Stimulated activated CD8-positive, alpha-beta memory T cell treated with anti-CD3 and anti-CD28 coated beads, Interleukin-4, amount 100 ng/mL, for 1 hour (primary cell): ENCODE measurements at places on chromosomes 12 and 14.
A peak's percentile ranks its signal among the peaks of the same experiment; 100 is the strongest.

DNA sequence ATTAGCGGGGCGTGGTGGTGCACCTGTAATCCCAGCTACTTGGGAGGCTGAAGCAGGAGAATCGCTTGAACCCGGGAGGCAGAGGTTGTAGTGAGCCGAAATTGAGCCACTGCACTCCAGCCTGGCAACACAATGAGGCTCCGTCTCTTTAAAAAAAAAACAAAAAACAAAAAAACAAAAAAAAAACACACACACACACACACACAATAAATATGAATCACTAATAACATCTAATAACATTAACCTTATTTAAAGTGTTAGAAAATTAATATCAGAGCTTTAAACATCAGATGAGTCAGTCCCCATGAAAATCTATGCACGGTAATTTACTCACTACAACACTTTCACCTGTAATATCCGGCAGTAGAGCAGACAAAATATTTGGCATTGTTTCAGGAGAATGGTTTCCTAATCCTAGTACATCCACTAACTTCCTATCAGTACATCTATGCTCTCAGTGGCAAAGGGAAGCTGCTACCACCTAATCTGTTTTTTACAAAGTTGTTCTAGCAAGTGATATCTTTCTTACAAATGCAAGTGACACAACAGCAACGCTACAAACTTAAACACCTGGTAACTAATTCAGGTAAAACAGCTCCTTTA lies 36.2 kb downstream of the MED13L start:
- DNase-seq: no peak

GRCh38 chr12:79689477-79690141 lies 1.2 kb downstream of the PAWR start:
- no peak for DNase-seq

GRCh38 chr12:27665704-27666103 lies 30.5 kb upstream of the REP15 start:
- no peak for DNase-seq

DNA sequence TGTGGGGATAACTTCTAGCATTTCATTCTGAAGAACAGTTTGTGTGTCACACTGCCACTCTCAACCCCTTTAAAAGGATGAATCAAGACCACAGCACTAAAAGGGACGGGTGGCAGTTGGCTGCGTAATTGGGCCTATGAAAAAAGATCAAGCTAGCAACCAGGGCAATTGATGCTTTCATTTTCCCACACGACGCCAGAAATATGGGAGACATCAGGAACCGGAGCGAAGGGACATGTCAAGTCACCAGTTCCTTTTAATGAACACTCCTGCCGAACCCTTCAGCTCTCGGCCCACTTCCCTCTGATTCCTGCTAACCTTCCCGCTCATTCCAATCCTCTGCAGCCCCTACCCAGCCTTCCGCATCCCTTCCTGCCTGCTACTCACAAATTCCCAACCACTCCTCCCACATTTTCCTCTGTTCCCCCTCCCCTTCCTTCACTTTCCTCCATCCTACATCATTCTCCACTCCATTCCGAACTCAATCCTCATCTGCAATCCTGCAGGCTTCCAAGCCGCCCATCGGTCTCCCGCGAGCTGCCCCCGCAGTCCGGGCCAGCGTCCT lies 753 bp downstream of the CSRNP2 start:
- no peak for DNase-seq

DNA sequence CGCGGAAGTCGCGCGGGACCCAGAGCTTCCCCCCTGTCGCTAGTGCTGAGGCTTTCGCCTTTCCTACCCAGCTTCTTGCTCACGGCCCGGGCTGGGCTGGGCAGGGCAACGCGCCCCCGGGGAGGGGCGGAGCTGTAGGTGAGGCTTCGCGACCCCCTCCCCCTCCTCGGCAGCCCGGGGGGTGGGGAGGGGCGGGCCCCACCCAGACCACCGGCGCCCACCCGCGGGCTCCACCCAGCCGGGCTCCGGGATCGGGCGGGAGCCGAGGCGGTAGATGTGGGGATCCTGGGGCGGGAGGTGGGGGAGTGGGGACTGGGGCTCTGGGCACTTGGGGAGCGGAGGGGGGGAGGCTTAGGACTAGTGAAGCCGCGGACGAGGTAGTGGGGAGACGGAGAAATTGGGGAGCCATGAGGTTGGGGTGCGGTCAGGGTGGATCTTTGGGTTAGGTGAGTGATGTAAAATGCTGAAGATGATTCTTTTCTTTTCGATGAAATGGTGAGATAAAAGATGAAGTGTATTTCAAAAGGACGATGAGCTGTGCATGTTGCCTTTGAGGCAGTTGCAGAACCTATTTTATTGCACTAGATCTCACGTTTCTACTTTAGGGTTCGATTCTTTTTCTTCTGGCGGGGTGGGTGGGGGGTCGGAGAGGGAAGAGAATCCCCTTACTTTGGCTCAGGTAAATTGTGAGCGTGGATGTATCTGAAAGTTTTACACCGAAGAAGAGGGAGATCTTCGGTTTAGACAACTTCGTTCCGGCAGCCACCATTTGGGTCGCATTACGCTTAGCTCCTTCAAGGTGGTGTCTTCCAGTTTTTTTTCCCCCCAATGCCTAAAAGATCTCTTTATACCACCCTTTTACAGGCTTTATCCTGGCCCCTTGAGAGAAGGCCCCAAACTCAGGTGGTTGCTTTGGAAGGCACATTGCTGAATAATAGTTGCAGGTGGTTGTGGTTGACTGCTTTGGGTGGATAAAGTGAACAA lies 619 bp downstream of the ERC1 start:
- DNase-seq: peak; percentile 13

GRCh38 chr14:44914849-44915248 lies 46.9 kb downstream of the KLHL28 start:
- no peak for DNase-seq

DNA sequence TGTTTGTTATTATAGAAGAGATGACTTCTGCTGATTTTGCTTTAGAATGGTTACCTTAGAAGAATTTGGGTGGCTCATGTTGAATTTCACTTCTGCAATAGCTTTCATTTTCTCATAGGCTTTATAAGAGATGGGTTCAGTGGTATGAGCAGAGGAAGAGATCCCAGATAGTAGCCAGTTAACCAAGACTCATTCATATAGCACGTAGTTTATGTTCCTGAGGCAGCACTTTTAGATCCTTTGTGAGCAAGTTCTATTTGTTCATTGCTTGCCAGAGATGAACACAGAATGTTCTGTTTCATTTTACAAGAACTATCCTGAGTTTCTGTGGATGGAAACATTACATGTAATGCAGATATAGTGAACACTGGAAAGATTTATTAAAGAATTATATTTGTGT lies 32.2 kb downstream of the RAB21 start:
- DNase-seq: no peak

DNA sequence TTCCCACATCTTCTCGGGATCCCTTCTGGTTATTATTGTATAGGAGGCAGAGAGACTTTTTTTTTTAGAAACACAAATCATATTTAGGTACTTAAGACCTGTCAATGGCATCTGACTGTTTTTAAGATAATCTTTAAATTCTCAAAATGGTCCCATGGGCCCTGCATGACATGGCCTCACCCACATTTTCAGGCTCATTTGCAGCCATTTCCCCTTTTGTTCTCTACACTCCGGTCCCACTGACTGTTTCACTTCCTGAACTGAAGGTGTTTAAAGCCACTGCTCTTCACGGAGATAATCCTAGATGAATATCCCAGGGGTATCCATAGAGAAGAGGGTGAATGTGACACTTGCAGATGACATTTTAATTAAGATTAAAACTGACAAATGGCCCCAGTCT lies 12.3 kb upstream of the C12orf71 start:
- no peak for DNase-seq

DNA sequence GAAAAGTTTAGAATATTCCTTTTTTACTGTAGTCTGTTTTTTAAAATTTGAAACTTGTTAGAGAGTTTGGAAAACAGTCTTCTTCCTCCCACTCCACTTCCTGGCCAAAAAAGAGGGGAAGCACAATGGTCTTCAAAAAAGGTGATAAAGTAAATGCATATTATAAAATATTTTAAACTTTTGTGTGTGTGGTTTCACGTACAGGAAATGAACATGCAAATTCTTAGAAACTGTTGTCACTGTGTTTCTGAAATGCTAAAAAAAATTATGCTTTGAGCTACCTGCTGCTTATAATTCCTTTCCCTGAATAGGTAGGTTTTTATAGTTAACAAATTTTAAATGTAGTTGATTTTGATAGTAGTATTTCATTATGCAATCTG lies 2.9 kb downstream of the FGFR1OP2 start:
- DNase-seq: no peak

DNA sequence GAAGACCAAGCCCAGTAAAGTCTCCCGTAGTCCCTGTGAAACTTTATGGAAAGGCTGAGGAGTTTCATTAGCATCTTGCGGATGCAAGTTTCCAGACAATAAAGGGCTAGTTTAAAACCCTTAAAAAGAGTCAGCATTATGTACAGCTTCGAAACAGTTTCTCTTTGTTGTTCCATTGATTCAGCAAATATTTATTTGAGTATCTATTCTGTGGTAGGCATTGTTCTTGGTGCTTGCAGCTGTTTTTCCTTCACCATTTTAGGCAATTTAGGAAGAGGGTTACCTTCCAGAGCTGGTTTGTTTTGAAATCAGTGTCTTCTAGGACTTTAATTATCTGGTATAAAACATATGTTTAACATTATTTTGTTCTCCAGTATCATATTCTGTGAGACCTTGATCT lies 1.5 kb downstream of the SLIRP start:
- DNase-seq: no peak

GRCh38 chr14:82432301-82433105 lies 898.9 kb upstream of the SEL1L start:
- DNase-seq: no peak

- DNase-seq: no peak
These were observed 5.9 kb upstream of the EID3 start for GRCh38 chr12:104297477-104298113.

DNA sequence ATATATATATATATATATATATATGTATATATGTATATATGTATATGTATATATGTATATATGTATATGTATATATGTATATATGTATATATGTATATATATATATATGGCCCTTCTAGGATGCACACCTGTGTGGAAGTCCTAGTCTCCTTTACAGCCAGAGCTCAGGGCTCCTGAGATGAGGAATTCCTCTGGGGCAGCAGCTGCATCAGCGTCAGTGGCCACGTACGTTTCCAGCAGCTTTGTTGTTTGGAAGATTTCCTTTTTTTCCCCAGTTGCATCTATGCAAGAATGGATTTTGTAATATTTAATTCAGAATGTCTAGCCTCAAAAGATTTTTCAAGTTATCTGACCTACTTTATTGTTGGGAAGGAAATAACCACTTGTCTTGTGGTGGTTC lies 68.6 kb downstream of the TNFAIP2 start:
- no peak for DNase-seq

- DNase-seq: no peak
These were observed 2.4 kb upstream of the PAX9 start for GRCh38 chr14:36659010-36659821.

GRCh38 chr12:48023386-48023785 lies 19.1 kb upstream of the COL2A1 start:
- DNase-seq: no peak

- no peak for DNase-seq
These were observed 252.1 kb upstream of the NAV3 start for GRCh38 chr12:77578466-77579220.

DNA sequence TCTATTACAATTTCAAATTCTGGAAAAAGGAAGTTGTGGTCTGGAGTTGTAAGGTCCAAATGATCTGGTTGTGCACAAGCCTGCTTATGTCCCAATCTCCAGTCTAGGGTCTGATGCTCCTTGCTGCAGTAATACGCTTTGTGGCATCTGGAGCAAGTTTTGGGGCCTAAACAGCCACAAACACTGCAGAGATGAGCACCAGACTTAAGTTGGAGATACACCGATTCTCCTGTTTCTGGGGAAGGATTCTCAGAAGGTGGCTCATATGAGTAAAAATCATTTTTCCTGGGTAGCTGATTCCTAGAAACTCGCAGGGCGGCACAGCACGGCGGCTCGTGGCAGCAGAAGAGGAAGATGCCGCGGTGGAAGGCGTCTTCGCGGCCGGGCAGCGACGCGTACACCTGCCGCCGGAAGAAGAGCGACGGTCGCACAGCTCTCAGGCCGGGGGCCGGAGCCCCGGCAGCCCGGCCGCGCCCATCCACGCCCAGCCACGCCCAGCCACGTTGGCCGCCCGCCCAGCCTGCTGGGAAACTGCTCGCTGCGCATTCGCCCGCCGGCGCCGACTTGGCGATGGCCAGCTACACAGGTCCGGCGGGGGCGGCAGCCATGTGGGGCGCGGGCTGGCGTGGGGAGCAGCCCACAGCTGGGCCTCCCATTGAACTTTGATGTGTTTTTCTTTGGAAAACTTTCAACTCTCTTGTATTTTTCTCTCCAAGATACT lies 129.0 kb downstream of the ASCL4 start:
- DNase-seq: no peak

DNA sequence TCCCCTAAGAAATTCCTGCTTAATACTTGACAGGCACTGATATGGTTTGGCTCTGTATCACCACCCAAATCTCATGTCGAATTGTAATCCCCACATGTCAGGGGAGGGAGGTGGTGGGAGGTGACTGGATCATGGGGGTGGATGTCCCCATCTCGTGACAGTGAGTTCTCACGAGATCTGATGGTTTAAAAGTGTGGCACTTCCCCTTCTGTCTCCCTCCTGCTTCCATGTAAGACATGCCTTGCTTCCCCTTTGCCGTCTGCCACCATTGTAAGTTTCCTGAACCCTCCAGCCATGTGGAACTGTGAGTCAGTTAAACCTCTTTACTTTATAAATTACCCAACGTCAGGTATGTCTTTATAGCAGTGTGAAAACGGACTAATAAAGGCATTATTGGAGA lies 198.0 kb downstream of the FOXN3 start:
- no peak for DNase-seq

- DNase-seq: no peak
These were observed 50.1 kb downstream of the GOLGA5 start for GRCh38 chr14:92844204-92844603.

GRCh38 chr14:51321036-51321435 lies 81.0 kb downstream of the TMX1 start:
- no peak for DNase-seq

DNA sequence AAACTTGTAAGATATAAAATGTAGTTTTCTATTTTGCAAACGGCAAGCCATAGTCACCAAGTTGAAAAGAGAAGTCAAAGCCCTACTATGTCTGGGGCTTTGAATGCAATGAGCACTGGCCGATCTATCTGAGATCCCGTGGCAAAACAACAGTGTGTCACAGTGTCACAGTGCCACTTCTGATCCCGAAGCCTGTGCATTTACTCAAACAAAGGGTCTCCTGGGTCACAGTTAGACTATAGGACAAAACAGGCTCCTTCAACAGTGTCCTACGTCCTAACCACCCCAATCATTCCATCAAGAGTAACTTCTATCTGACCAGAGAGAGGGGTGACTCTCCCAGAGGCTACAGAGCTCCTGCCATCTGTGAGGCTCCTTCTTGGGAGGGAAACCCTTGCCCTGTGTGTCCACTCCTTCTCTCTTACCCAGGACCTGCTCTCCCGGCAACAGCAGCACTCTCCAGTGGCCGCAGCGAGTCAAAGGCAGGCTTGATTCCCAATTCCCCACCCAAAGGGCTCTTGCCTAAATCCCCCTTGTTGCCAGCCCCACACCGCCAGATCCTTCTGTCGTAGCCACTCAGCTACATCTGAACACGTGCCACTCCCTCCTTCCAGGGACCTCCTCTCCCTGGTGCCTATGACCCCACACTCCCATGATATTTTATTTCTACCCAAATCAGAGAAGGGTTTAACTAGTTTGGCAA lies 14.0 kb upstream of the SELPLG start:
- no peak for DNase-seq
